NCI-H524 treated with DMSO at 0.1 percent for 48 hours (cell line): ENCODE measurements at places on chromosomes 6 and 20.

- no peak for DNase-seq
These were observed 363.4 kb downstream of the CDH26 start for GRCh38 chr20:60321601-60322000.

GRCh38 chr6:43748765-43749164 is 21.2 kb upstream of the VEGFA start:
- DNase-seq: no peak

DNA sequence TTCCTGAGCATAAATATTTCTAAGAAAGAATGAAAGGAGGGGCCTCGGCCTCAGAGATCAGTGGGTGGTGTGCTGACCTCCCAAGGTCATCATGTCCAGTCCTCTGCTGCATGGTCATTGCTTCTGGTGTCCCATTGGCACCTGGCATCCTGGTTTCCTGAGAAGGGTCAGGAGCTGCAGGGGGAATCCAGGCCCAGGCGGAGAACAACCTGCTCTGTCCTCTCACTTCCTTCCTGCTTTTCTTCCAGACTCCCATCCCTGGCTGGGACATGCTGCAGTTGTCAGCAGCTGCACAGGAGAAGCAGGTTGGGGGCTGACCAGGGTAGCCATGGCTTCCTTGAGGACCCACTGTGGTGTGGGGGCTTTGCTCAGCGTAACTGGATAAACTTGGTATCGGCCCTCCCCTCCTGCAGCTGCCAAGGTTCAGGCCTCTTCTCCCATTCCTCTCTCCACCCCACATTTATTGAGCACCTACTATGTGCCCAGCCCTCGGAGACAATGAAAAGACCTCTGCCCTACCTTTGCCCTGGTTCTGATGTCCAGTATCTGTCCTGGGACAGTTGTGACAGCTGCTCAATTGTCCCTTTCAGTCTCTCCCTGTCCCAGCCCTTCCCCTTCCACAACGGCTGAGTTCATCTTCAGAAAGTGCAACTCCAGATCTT is 155.2 kb downstream of the CEBPB start:
- no peak for DNase-seq

DNA sequence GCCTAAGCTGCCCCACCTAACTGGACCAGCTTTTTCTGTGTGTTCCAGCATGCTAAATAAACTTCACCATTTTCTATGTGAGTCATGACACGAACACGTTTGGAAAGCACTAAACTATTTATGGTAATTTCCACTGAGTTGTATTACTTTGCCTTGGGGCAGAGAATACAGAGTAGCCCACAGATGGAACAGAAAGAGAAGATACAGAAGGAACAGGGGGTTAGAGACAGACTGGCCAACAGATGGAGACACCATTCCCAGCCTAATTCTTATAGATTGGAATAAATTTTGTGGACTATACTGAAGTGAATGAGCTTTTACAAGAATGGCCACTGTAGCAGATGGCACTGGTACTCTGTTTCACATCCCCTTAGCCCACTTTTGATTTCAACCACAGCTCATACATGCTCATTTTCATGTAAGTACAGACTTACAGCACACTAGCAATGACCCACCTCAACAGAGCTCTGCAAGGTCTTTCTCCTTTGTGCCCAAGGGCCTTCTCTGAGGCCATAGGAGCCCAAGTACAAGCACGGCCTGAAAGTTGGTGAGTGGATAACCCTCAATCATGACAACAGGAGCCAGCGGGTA is 13.1 kb upstream of the NT5DC1 start:
- DNase-seq: peak; percentile 69

DNA sequence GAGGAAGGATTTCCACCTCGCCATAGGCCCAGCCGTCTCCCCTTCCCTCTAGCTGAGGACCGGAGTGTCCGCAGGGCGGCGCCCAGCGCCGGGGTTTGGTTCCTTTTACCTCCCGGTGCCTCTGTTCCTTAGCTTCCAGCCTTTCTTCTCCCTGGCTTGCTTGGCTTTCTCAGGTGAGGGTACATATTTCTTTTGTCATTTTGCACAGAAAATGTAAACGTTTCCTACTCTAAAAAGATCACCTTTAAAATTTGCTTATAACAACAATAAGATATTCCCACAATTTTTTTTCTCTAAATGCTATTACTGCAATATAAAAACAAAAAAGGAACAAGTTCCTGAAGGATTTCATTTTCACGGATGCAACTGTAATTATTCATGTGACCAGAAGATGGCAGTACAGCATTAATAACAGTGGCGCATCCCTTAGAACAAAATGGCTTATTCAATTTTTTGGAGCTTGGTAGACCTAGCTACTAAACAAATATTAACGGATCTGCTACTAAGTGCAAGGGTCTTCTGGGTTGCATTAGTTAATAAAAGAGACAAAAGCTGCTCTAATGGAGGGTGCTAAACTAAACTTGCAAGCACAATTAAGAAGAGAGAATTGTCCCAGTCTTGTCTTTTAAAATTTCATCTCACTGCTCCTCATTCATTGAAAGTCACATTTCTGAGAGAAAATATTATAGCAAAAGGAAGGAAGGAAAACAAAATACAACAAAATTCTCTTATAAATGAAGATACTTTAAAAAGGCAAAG is 172.9 kb downstream of the ADGRG6 start:
- DNase-seq: peak; percentile 20

DNA sequence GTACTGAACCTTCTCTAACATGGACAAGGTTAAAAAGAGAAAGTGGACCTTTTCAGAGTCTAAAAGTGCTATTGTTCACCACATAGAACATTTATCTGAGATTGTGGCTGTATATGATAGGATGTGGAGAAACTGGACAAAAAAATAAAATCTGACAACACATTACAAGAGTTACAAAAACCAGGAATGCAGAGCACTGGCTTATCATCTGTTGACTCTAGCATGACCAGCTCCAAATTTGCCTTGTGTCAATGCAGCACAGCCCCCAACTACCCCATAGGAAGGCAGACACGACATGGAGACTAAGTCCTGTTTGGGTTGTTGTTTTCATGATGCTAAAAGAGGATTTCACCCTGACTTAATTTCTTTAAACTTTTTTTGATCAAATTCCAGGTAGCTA is 436.9 kb upstream of the MARCKS start:
- no peak for DNase-seq

- DNase-seq: peak; percentile 69
These were observed 7.7 kb upstream of the PTGIS start for GRCh38 chr20:49575551-49576060.

DNA sequence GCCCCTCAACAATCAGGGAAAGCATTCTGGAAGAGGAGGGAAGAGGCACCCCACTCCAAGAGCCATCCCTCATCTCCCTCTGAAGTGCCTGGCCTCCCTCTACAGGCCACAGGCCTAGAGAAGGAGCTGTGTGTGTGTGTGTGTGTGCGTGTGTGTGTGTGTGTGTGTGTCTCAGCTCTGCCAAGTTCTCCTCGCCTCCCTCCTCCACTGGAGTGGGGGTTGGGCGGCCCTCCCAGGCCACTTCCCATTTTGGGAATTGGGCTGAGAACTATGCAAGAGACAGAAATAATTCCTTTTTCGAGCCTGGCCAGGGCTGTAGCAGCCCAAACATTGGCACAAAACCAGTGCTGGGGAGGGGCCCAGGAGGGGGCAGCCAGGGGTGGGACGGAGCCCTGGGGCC is 35.7 kb downstream of the KCNB1 start:
- DNase-seq: no peak

GRCh38 chr6:161261325-161261724 is 12.5 kb downstream of the AGPAT4 start:
- no peak for DNase-seq

GRCh38 chr20:37640600-37641561 is 52.9 kb upstream of the CTNNBL1 start:
- no peak for DNase-seq
